ENCODE measurements at places on chromosomes 7 and 10. TPM values are rescaled to one million over a fixed set of nuclear protein-coding genes. Genes with fewer than 3 reads are reported as not detected.

GRCh38 chr7:131328377-131329175, 900 bp downstream of the MKLN1 start:
- no peak for DNase-seq

DNA sequence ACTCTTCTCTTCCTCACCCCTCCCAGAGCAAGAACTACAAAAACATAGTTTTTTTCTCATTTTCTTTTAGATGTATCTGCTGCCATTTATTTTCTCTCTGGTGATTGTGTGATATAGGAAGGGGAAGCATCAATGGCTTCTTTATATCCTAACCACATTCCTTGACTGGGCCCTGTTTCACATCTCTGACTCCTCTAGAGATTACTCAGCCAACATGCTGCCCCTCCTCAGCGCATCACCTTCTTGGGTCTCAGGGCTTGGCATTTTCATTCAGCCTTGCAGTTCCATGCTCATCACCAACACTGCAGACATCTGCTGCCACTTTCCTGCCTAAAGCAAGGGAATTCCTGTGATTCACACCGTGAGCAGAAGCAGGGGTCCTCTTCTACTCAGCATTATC, 705.5 kb downstream of the AUTS2 start:
- DNase-seq, result no peak

DNA sequence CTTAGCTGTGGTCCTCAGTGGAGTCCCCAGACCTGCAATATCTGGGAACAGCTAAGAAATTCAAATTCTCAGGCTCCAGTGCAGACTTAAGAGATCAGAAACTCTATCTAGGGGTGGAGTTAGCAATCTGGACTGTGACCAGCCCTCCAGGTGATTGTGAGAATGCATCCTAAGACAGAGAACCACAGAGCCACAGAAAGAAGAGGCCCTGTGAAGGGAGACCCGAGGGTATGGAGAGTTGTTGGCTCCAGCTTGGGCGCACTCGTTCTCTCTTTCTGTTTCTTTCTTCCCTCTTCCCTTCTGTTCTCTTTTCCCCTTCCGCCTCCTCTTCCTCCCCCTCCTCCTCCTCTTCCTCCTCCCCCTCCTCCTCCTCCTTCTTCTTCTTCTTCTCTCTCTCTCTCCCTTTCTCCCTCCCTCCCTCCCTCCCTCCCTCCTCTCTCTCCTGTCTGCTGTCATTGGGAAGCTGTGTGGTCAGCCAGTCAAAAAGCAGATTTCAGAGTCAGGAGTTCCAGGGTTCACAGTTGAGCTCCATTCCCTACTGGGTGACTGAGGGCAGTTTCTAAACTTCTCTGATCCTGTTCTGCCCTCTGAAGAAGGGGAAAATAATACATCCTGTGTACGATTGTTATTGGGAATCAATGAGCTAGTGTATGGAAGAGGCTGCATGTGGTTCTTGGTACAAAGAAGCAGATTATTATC, 62.1 kb upstream of the STEAP1B start:
- DNase-seq, result no peak

DNA sequence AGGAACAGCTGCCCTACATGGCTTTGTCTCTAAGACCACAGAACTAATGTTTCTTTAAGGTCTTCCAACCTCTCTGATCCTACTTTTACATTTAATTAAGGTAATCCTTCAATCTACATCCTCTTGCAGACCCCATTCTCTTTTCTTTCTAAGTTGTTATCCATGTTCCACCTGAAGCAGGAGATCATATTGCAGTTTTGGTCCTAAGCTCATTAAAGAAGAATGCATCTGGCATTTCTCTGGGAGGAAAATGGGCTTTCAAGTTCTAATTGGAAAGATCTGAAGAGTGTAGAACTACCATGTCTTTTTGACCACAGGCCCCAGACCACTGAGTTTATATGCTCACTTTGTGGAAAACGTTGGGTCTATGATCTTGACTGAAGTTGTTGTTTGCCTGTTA, 111.2 kb downstream of the SEM1 start:
- DNase-seq, result no peak

- DNase-seq, result no peak
These were observed 397.2 kb upstream of the NPVF start for GRCh38 chr7:25625306-25625992.

GRCh38 chr7:104296266-104296665, 32.1 kb upstream of the LHFPL3 start:
- no peak for DNase-seq

RGS10 gene
- total RNA-seq, result 12.9 TPM

DNA sequence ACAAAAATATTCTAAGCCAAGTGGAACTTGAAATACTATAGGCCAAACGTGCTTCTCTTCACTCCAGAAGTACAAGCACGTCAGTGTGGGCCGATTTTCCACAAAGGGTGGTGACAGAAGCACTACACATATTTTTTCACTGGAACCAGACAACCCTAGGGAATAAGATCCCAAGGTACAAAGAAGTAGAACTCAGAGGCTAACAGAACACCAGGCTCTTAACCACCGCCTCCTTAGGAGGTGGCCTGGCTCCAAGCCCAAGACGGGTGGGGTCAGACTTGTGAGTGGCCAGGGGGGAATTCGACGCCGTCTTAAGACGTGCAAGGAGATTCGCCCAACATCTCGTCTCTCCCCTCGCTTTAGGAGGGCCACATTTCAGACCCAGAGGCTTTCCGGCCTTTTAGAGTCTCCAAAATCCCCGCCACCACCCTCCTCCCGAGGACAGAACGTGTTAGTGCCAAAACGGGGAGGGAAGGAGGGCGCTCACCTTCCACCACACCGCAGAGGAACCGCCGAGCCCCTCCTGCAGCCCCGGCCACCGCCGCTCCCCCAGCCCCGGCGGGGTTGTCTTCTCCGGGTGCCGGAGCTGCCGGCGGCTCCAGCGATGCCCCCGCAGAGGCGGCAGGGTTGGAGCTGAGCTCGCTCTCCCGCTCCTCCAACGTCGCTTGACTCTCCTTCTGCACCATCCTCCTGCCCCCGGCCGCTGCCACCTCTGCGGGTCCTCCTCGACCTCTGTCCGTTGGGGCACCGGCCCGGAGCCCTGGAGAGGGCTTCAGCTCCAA, 716 bp downstream of the OGA start:
- DNase-seq, result peak; percentile 81

GRCh38 chr10:71584461-71584860, 135.1 kb downstream of the C10orf105 start:
- DNase-seq, result no peak

GRCh38 chr10:18341055-18341454, 200.8 kb downstream of the CACNB2 start:
- no peak for DNase-seq

DNA sequence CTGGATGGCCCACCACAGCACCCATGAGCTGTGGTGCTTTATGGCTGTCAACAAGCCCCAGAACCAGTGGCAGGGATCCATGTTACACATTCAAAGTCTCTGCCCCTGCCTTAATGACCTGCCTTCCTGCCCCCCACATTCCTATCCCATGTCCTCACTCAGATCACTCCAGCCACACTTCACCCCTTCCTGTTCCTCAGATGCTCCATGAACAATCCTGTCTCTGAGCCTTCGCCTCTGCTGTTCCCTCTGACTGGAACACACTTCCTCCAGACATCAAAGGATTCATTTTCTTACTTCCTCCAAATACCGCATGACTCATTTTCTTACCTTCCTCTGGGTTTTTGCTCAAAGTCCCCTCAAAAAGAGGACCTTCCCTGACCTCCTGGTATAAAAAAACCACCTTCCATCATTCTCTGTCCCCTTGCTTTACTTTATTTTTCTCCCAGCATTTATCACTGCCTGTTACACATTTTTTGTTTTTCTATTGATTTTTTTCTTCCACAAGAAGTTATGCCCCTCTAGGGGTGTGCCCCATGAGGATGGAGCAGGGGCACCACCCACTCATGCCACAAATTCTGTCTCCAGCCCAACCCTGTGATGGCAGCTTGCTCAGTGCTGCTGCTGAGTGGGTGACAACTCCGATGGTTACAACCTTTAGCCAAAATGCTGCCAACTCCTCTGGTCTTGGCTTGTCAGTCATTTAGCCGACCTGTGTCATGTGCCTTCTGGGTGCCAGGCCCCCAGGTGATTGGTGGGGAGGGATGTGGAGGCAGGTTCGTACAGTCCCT, 18.2 kb downstream of the COL13A1 start:
- DNase-seq, result no peak

DNA sequence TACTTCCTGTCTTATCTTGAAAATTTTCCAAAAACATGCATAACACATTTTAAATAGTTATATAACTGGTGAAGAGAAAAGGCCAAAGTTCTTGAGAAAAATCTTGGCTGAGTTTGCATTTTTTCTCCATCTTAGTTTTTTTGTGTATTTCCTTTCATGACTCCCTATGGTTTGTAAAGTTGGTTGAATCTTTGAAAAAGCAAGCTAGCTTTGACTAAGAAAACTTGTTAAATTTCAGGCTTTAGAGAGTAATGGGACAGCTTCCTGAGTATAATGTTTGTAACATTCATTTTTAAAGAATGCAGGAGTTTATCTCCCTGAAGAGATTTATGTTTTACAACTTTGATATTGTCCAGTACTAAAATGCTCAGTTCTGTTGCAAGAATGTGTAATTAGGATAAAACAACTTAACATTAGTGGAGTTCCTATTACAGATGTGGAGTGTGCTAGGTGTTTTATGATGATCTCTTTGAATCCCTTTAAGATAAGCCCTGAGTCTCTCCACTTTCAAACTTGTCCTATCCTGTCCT, 11.1 kb upstream of the HERPUD2 start:
- DNase-seq, result no peak

DNA sequence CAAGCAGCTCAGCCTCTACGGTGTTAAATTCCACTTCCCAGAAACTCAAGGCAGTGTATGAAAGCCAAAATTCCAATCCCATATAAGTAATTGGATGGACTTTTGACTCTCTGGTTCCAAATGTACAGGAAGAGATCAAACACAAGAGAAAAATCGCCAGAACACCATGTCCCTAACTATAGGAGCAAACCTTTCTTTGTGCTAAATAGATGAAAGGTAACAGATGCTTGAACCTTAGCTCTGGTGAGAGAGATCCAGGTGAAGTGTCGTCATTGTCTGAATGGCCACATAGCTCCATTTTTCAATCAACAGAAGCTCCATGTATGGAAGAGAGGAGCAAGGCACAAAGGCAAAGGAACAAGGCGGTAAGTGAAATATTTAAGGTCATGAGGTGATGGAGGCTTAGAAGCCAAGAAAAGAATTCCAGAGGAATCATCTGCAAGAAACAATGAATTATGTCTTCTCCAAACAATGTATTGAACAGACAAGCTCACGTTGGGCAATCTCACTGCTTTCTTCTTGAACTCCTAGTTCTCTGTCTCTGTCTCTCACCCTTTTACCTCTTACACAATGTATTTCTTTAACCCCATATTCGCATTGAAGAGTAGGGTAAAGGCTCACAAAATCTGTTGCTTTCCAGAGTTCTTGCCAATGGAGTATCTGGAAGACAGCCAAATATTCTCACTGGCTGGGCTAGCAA, 585.1 kb downstream of the GATA3 start:
- no peak for DNase-seq

VWDE gene
- total RNA-seq, result 7.5 TPM

DNA sequence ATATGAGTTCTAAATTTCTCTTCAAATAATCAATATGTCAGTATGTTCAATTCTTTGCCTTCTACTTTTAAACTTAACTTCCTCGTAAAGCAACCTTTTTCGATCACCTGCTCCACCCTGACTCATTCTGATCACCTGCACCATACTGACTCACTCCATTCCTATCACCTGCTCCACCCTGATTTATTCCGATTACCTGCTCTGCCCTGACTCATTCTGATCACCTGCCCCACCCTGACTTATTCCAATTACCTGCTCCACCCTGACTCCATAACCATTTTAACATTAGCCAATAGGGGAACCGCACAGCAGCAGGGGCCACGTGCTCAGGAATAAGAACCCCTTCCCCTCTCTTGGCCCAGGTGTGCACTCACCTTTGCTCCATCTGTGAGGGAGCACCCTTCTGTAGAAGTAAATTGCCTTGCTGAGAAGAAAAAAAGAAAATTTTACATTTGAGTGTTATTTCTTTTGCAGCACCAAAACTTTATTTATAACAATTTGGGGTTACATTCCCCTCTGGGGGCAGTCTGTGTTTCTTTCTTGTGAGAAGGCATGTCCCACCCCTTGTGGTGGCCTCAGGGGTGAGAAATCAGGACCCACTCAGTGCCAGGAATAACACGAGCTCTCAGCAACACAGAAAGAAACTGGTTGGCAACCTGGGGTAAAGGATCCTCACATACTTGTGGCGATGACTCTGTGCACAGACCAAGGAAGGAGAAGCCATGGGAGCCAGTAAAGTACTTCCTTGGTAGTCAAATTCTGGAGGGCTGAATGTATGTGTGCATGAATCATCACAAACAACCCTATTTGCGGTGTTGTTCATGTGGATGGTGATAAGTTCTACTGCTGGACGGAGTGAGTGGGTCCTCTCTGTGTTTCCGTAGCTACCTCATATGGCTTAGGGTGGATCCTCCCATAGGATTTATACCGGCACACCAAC, 29.4 kb upstream of the PPP1R9A start:
- no peak for DNase-seq

- no peak for DNase-seq
These were observed 745 bp downstream of the DAGLB start for GRCh38 chr7:6446838-6447580.

DNA sequence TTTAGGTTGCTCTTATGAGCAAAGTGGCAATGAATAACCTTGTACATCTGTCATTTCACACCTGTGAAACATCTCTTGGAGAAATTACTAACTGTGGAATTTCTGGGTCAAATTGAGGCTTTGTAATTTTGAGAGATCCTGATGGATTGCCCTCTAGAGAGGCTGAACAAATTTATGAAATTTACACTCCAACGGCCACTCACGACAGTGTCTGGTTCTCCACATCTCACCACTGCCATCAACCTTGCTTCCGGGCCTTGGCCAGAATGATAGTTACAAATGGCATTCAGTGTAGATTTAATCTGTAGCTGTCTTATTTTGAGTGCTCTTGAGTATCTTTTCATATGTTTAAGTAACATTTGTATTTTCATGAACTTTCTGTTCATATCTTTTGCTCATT, 117.4 kb downstream of the TMEM178B start:
- DNase-seq, result no peak

- peak; percentile 47 for DNase-seq
These were observed 99.1 kb upstream of the PDGFA start for GRCh38 chr7:618539-619367.

DNA sequence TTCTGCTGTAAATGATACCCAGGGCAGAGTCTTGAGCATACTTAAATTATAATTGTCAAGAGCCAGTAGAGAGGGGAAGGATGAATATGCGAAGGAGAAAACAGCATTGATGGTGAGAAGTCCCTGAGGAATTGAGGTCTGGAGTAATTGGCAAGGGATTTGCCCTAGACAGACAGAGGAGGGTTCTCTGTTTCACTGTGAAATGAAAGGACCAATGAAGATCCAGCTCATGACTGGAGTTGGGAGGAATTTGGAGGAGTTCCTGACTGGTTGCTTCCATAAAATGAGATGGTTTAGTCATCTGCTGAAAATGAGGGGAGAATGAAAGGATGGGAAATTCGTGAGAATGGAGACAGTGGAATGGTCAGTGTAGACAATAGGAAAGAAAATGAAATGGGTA, 6.8 kb downstream of the PRPF18 start:
- DNase-seq, result no peak

NCF1 gene
- 2.2 TPM for total RNA-seq

- DNase-seq, result no peak
These were observed 51.0 kb downstream of the HHEX start for GRCh38 chr10:92740762-92741161.

SAMD8 gene
- total RNA-seq, result 13.2 TPM

CTNNA3 gene
- total RNA-seq, result under 0.01 TPM

- no peak for DNase-seq
These were observed 457.2 kb downstream of the ARL4A start for GRCh38 chr7:13144673-13145072.
